ENCODE measurements at places on chromosomes 6 and 20. TPM values are rescaled to one million over a fixed set of nuclear protein-coding genes. Genes with fewer than 3 reads are reported as not detected.

DNA sequence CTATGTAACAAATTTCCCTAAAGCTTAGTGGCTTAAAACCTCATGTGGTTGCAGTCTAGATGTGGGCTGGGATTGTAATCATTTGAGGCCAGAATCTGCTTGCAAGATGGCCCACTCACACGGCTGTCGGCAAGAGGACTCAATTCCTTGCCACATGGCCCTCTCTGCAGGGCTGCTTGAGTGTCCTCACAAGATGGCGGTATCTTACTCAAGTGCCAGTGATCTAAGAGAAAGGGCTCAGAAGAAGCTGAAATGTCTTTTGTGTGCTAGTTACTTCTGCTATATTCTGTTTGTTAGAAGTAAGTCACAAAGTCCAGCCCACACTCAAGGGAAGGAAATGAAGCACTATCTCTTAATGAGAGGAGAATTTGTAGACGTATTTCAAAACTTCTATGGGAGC, 47.1 kb upstream of the PMEPA1 start:
- H3K4me1 ChIP-seq, result peaks cover 5% of the 10 kb centered on the region
- H3K4me3 ChIP-seq, result no peak overlapping the region
- no peak for DNase-seq
- H3K36me3 ChIP-seq, result no peaks in the 10 kb centered on the region
- no peak overlapping the region for H3K27ac ChIP-seq

- H3K27ac ChIP-seq, result no peak overlapping the region
- no peaks in the 10 kb centered on the region for H3K4me1 ChIP-seq
- no peaks in the 10 kb centered on the region for H3K27me3 ChIP-seq
- DNase-seq, result no peak
Measured at GRCh38 chr6:134948691-134949090, 1.2 kb downstream of the ALDH8A1 start.

- H3K27me3 ChIP-seq, result no peaks in the 10 kb centered on the region
- H3K4me3 ChIP-seq, result no peak overlapping the region
- H3K27ac ChIP-seq, result no peak overlapping the region
- H3K36me3 ChIP-seq, result no peaks in the 10 kb centered on the region
- peaks cover 7% of the 10 kb centered on the region for H3K4me1 ChIP-seq
Measured at GRCh38 chr6:126721581-126722160, 381.8 kb downstream of the CENPW start.

DNA sequence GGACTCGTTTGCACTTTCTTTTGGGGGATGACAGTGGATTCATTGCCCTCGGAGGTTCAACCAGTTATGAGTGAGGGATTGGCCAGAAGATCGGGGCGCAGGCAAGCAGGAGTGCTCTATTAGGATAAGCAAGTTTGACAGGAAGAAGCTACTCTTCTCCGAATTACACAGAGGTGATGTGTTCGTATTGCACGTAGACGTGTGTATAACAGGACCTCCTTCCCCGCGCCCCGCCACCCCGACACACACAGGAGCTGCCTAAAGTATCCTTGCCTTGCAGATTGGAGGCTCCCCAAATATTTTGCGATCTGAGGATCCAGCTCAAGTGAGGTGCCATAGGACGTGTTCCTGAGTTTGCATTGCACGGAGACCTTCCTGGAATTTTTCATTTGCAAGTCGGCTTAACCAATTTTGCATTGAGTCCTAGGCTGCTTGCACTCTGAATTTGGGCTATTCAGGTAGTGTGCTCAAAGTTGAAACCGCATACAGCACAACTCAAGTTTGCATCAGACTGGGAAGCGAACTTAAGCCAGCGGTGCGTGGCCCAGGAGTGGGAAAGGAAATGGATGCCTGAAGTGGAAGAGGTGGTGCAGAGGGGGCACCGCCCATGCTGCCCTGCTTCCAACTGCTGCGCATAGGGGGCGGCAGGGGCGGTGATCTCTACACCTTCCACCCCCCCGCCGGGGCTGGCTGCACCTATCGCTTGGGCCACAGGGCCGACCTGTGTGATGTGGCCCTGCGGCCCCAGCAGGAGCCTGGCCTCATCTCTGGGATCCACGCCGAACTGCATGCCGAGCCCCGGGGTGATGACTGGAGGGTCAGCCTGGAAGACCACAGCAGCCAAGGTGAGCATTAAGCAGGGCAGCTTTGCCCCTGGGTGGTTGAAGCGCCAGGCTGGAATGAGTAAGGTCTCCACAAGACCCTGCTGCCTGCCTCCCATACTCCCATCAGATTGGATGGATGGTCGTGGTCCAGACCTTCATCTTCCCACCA, 770 bp downstream of the TCF19 start:
- H3K27me3 ChIP-seq, result no peaks in the 10 kb centered on the region
- no peak for DNase-seq
- H3K4me1 ChIP-seq, result peaks cover 16% of the 10 kb centered on the region
- H3K4me3 ChIP-seq, result peak overlapping the region; percentile 71
- H3K27ac ChIP-seq, result peak overlapping the region; percentile 81

- DNase-seq, result no peak
- H3K36me3 ChIP-seq, result no peaks in the 10 kb centered on the region
- H3K27ac ChIP-seq, result no peak overlapping the region
- H3K27me3 ChIP-seq, result no peaks in the 10 kb centered on the region
- peaks cover 6% of the 10 kb centered on the region for H3K4me1 ChIP-seq
Measured at GRCh38 chr6:44179072-44179536, 20.5 kb downstream of the CAPN11 start.

Gene SLC24A3
- total RNA-seq, result 11.5 TPM

Gene MUCL3
- total RNA-seq, result not detected

Gene NINL
- total RNA-seq, result 3.3 TPM

Data from esophagus muscularis mucosa (tissue), 4 donors.